ENCODE measurements at places on chromosomes 7 and 10.

DNA sequence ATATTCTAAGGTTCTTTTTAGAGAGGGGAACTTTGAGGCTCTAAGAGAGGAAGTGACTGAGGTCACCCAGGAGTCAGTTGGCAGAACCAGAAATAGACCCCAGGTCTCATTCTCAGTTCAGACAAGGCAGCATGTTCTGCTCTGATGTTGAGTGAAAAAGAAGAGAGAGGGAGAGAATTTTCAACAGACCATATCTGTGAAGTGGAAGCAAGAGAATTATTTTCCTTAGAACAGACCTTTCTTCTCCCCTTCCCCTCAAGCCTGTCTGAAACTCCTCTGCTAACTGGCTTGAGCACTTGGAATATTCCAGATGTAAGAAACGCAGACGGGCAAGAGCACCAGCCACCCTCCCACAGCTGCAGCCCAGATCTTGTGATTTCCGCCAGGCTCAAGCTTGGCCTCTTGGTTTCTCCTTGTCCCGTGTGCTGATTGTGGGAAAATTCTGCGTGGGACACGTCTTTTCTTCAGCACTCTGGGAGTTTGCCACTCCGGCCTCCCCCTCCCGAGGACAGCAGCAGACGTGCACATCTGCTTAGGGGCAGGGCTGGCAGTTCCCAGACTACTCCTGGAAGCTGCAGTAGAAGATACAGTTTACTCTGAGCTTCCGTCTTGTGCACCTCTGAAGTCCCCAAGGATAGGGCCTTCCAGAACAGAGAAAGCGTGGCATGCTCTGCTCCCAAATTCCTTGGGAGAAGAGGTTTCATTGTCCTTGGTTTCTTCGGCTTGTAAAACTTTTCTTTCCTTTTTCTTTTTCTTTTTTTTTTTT, 22.7 kb upstream of the IKZF1 start:
- DNase-seq: no peak

DNA sequence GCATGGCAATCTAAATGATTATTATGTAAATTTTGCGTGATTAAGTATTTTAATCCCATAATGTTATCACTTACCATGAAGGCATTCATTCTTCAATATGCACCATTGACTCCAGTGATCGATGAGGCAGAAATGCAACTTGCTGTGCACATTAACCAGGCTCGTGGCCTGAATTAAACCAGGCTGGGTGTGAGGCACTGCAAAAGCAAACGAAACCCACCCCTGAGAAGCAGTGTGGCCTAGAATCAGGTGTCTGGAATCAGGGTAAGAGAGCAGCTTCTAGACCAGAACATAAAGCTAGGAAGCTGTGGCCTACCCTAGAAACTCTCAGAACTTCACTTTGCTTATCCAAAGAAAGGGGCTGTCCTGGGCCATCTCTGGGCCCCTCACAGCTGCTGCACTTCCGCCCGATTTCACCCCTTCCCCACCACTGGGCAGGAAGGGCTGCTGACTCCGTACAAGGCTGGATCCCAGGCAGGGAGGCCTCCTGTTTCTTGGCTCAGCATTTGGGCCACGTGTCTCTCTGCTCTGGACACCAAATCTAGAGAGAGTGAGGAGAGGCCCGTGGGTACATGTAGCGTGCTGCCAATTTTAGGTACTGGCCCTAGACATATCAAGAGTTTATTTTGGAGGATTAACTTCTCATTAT, 4.4 kb downstream of the PTPRE start:
- no peak for DNase-seq

DNA sequence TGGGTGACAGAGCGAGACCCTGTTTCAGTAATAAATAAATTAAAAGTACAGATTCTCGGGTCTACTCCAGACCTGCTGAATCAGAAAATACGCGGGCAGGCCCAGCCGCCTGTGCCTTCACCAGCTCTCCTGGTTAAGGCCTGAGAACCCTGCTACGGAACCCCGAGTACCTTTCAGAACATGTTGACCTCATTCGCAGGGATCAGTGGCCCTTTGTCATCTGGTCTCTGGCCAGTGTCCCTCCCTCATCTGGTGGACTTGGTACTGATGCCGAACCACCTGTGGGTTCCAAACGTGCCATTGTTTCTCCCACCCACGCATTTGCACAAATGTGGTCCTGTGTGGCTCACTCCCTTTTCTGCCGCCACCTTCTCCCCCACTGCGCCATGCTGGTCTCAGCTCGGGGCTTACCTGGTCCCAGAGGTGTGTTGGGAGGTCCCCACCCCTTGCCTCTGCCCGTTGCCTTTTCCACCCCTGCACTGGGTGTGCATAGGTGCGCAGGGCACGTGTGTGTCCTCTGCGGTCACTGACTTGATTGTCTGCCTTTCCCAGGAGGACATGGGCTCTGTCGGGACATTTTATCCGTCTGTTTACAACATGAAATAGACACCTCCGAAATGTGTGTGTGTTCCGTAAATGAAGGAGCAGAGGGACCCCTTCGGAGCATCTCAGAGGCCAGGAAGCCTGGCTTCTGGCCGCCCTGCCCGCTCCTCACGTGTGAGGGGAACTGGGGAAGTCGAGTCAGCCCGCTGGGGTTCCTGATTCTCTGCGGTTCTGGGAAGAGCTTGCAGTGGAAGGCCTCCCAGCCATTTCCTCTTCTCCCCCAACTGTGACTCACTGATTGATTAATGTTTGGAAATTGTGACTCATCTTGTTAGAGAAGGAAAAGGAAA, 135.2 kb downstream of the CUX1 start:
- no peak for DNase-seq

- DNase-seq: no peak
Observed at GRCh38 chr7:78195281-78195680, 396.7 kb downstream of the PHTF2 start.

- no peak for DNase-seq
Observed at GRCh38 chr10:103701380-103702222, 153.8 kb downstream of the SH3PXD2A start.

- DNase-seq: no peak
Observed at GRCh38 chr10:89553064-89553734, 17.8 kb upstream of the SLC16A12 start.

GRCh38 chr7:116953372-116953905, at the start of gene ST7:
ST7 (plus strand) TSS chr7:116953501; CDS start chr7:116953541, 40 bp downstream.
- DNase-seq: peak; percentile 51

DNA sequence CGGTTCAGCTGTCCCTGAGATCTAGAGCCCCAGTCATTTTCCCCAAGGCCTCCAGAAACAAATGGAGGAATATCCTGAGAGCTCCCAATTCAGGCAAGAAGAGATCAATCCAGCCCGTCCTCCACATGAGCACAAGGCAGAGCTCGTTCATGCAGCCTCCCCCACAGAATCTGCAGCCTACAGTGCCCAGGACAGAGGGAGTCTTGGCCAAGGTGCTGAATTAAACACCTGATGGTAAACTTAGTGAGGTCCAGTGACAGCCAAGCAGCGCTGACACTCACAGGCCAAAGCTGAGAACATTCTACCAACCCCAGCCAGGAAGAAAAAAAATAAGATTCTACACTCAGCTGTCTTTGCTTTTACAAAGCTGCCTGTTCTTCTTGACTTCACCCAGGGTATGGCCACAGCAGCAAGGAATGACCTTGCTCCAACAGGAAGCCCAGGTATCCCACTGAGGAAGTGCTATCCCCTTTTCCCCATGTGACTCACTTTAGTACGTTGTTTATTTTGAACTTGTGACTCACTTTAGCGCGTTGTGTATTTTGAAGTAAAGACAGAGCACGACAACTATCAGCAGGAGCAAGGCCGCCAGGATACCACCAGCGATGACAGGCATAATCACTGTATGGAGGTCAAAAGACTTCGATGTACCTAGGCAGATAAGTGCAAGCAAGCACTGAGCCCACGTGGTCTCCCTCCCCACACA, 4.4 kb upstream of the CUZD1 start:
- no peak for DNase-seq

DNA sequence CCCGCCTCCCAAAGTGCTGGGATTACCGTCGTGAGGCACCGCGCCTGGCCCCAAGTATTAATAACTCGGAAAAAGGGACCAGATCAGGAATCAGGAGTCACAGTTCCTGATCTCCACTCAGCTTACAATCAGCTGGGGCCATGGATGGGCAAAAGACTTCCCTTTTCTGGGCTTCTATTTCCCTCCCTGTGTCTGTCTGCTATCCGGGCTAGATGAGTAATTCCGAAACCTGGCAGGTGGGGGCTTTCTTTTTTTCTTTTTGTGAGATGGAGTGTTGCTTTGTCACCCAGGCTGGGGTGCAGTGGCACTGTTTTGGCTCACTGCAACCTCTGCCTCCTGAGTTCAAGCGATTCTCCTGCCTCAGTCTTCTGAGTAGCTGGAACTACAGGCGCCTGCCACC, 11.6 kb downstream of the RPS24 start:
- DNase-seq: peak; percentile 15

- DNase-seq: no peak
Observed at GRCh38 chr7:142670511-142670910, 78.8 kb upstream of the PRSS1 start.

- peak; percentile 48 for DNase-seq
Observed at GRCh38 chr10:70558871-70559810, 43.4 kb downstream of the PRF1 start.

DNA sequence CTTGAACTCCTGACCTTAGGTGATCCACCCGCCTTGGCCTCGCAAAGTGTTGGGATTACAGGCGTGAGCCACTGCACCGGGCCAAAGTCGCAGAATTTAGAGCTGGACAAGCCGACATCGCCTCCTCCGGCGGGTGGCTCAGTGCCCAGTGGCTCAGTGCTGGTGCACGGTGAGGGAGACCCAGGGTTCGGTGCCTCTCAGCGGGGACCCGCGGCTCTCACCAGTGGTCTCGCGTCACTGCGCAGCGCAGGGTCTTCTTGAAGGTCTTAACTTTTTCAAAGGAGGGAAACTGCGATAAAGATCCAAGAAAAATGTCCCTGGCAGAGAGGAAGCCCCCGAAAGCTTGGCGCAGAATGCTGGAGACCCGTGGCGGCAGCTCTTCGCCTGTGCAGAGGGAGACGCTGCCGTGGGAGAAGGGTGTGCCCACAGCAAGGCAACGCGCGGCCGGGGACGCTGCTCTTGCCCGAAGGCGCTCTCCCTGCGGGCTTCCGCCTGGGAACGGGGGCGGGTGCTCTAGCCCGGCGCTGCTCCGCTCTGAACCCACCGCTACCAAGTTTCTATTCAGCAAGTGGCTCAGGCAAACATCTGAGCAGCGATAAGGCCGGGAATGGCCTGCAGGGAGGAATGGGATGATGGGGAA, 324.3 kb downstream of the DNAJB6 start:
- DNase-seq: no peak

DNA sequence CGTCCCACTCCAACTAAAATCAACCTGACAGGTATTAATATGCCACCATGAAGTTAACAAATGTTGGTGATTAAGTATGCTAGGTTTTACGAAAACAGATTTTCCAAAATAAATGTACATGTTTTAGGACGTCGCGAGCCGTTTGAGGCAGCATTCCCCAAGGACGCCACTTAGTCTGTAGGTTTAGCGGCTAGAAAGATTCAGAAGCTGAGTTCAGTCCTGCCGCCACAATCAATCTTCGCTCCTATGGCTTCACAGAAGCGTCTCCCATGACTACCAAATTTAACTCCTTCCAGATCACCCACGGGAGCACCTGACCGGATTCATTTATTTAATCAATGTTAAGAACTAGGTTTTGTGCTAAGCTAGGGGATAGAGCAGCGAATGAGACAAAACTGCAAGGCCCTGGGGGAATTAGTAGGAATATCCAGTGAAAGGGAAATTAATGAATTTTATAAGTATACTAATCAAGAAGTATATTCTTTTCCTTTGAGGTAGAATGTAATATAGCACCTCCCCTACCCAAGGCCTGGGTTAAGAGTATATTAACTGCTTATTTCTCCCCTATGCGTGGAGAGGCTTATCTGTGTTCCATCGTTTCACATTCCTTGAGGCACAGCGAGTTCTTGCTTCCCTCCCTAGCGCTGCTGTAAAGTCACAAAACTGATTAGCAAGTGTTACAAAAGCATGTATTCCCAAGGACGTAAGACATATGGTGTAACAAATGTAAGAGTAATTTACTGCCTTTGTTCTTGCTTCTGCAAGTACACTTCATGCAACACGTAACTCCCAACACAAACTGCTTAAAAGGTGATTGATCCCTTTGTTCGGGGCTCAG, 994 bp upstream of the CYP51A1 start:
- no peak for DNase-seq

- no peak for DNase-seq
Observed at GRCh38 chr7:64621656-64622055, 44.3 kb upstream of the ZNF107 start.

DNA sequence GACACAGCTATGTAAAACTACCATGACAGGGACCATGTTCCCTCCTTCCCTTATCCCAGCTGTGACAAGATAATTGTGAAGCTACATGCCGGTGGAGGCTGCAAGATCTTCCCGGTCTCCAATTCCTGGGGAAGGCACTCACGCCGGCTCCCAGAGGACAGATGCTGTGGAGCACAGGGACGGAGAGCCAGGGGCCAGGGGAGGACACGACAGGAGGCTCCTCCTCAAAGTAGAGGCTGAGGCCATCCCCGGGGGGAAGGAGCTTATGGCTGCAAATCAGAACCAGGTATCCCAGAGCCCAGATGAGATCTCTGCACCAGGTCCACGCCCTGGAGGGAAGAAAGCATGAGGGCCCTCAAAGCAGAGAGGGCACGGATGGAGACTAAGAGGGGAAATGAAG, 286.2 kb downstream of the TCERG1L start:
- no peak for DNase-seq

DNA sequence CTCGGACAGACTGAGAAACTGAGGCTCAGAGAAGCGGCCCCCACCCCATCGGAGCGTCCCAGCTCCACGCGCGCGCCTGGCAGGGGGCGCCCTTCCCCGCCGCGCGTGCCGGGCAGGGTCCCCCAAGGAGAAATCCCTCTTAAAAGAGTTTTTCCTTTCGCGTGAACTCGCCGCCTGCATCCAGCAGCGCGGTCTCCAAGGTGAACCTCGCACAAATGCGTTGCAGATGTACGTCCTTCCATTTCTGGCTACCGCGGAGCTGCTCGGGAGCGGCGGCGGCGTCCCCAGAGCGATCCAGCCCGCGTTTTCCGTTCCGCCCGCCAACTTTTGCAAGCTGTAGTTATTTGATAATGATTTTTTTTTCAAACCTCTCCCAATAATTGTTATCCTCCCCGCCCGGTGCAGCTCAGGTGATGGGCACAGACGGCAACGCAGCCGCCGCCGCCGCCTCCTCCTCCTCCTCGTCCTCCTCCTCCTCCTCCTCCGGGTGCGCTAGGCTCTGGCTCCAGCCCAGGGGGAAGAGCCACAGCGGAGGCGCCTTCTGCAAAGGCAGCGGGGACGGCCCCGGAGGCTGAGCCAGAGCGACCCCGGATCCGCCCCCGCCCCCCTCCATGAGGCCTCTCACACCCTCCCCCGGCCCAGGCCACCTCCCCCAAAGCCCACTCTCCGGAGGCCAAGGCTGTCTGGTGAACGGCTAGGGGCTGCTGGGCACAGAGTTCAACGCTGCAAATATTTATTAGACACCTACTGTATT, 74.0 kb upstream of the CUX1 start:
- peak; percentile 71 for DNase-seq

- no peak for DNase-seq
Observed at GRCh38 chr10:31393844-31394243, 74.8 kb downstream of the ZEB1 start.
